ENCODE measurements at places on chromosomes 7 and 10. TPM values are rescaled to one million over a fixed set of nuclear protein-coding genes. Genes with fewer than 3 reads are reported as not detected.

- H3K36me3 ChIP-seq, result no peaks in the 10 kb centered on the region
- no peaks in the 10 kb centered on the region for H3K4me1 ChIP-seq
- DNase-seq, result no peak
- no peak overlapping the region for H3K27ac ChIP-seq
These were observed 285.6 kb downstream of the IPMK start for GRCh38 chr10:57982091-57982490.

DNA sequence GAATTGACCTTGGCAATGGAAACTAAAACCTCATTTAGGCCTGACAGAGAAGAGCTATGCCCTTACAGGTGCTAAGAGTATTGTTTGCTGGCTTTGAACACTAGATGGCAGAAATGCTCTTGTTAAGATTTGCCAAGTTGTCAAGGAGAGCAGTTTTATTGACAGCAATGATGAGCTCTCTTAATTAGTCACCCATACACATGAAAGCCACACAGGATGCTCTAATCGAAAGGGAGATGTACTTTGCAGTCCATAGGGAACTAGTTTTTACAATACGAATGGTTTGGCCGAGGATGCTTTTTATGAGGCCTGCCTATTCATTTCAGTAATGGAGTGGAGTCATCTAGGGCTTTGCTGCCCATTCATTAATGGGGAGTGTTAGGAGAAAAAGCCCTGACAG is 45.4 kb upstream of the MBL2 start:
- no peak for DNase-seq
- no peaks in the 10 kb centered on the region for H3K27me3 ChIP-seq
- H3K36me3 ChIP-seq, result no peaks in the 10 kb centered on the region

- H3K27me3 ChIP-seq, result no peaks in the 10 kb centered on the region
- H3K27ac ChIP-seq, result no peak overlapping the region
- H3K36me3 ChIP-seq, result no peaks in the 10 kb centered on the region
- no peaks in the 10 kb centered on the region for H3K4me1 ChIP-seq
- H3K4me3 ChIP-seq, result no peak overlapping the region
These were observed 50.7 kb downstream of the BPGM start for GRCh38 chr7:134697205-134697886.

DNA sequence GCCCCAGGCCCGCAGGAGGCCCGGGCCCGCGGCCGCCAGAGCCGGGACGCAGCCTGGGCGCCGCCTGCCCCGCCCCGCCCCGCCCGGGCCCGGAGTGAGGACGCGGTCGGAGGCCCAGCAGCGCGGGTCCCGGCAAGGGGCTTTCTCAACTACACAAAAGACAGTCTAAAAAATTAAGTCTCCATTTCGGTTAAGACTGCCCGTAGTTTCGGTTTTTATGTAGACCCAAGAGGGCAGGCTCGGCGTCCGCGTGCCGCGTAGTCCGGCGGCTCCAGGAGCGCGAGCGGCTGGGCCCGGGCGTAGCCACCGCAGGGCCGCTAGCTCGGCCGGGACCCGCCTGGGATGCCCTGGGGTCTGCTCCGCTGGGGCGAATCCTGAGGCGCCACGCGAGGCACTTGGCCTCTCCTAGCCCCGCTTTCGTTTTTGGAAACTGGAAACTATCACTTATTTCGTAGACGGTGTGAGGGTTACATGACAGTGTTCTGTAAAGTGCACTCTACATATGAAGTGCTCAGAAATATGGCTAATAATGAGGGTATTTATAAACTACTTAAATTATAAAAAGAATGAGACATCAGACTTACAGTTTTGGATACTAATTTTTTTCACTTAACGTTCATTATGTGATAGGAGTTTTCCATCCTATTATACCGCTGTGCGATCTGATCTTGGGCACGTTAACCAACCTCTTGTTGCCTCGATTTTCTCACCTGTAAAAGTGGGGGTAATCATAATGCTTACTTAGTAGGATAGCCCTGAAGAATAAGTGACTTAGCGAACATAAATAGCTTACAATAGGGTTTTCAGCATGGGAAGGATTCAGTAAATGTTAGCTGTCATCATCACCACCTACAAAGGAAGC is 573 bp downstream of the BLVRA start:
- peak; percentile 32 for DNase-seq
- no peaks in the 10 kb centered on the region for H3K27me3 ChIP-seq
- H3K4me3 ChIP-seq, result peak overlapping the region; percentile 69
- no peaks in the 10 kb centered on the region for H3K36me3 ChIP-seq
- H3K27ac ChIP-seq, result peak overlapping the region; percentile 81

DNA sequence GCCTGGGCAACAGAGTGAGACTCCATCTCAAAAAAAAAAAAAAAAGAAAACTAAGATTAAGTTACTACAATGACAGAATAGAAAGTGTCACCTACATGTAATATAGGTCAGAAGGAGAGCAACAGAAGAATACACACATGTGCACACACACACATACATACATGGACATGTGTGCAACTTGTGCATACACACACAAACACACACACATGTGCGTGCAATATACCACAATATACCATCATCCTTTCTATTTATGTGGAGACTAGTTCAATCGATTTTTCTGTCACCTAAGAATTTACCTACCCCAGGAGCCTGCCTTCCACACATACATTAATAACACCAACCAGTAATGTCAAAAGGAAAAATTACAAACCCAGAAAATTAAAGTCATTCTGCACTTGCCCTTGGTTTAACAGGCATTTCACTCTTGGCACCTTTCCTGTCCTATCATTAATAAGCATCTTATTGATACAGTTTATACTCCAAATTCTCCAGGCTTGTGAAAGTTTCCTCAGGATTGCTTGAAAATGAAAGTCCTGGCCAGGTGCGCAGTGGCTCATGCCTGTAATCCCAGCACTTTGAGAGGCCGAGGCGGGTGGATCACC is 2.5 kb downstream of the PNLIPRP1 start:
- DNase-seq, result no peak
- no peaks in the 10 kb centered on the region for H3K27me3 ChIP-seq
- H3K27ac ChIP-seq, result no peak overlapping the region
- H3K4me1 ChIP-seq, result peaks cover 18% of the 10 kb centered on the region
- H3K36me3 ChIP-seq, result no peaks in the 10 kb centered on the region

DNA sequence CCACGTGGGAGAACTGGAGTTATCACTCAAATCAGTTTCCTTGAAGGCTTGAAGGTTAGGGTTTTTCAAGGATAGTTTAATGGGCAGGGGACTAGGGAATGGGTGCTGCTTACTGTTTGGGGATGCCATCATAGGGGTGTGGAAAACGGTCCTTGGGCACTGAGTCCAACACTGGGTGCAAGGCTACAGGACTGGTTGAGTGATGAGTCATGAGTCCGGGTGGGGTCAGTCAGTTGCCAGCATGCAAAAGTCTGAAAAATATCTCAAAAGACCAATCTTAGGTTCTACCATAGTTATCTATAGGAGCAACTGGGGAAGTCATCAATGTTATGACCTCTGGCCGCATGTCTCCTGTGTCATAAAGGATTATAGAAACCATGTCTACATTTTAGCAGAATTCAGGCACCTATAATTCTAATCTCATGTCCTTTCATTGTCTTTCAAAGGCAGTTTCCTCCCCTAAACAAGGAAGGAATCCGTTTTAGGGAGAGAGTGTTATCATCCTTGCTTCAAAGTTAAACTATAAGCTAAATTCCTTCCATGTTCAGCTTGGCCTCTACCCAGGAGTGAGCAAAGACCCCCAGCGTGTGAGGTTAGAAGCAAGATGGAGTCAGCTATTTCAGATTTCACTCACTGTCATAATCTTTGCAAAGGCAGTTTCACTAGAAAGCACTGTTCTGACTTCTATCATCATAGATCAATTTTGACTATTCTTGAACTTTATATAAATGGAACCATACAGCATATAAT is 94.5 kb downstream of the COL26A1 start:
- H3K27ac ChIP-seq, result no peak overlapping the region
- no peaks in the 10 kb centered on the region for H3K4me1 ChIP-seq
- H3K36me3 ChIP-seq, result no peaks in the 10 kb centered on the region
- no peaks in the 10 kb centered on the region for H3K27me3 ChIP-seq

GRCh38 chr7:156017431-156017830 is 205.2 kb upstream of the SHH start:
- H3K36me3 ChIP-seq, result no peaks in the 10 kb centered on the region
- H3K27me3 ChIP-seq, result no peaks in the 10 kb centered on the region
- H3K4me1 ChIP-seq, result no peaks in the 10 kb centered on the region

- no peaks in the 10 kb centered on the region for H3K4me1 ChIP-seq
- no peaks in the 10 kb centered on the region for H3K27me3 ChIP-seq
- H3K27ac ChIP-seq, result peak overlapping the region; percentile 76
- H3K36me3 ChIP-seq, result no peaks in the 10 kb centered on the region
These were observed 21.9 kb downstream of the ATXN7L1 start for GRCh38 chr7:105854498-105854897.

DNA sequence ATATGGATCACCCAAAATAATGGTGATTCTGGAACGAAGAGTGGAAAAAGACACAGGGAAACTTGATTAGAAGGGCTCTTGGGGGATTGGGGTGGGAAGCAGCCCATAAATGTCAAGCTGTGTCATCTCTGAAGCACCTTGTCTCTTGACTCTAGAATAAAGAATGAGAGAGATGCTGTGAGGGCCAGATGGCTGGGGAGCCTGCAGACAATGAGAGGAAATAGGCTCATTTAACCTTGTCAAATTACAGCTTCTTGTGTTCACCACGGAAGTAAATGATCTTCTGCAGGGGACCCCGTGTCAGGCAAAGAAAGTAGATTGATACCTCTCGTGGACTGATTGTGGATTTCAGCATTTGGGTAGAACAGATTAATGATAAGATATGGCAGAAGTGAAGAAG is 159.3 kb downstream of the ST7 start:
- H3K27me3 ChIP-seq, result no peaks in the 10 kb centered on the region
- H3K27ac ChIP-seq, result no peak overlapping the region
- no peak for DNase-seq
- H3K36me3 ChIP-seq, result no peaks in the 10 kb centered on the region
- peaks cover 8% of the 10 kb centered on the region for H3K4me1 ChIP-seq

GRCh38 chr7:16651396-16652239 is 5.6 kb downstream of the BZW2 start:
- no peak overlapping the region for H3K27ac ChIP-seq
- H3K36me3 ChIP-seq, result no peaks in the 10 kb centered on the region
- H3K4me3 ChIP-seq, result no peak overlapping the region
- no peaks in the 10 kb centered on the region for H3K27me3 ChIP-seq
- H3K4me1 ChIP-seq, result peaks cover 27% of the 10 kb centered on the region
- DNase-seq, result no peak

Gene INA
- 0.60 TPM for total RNA-seq

Gene EPHA1
- total RNA-seq, result 28.4 TPM

Gene NUTM2A
- total RNA-seq, result 2.7 TPM

Gene SUN3
- total RNA-seq, result not detected

Gene TMEM270
- total RNA-seq, result not detected

Gene HDAC9
- total RNA-seq, result 38.9 TPM

Gene CTAGE15
- total RNA-seq, result not detected

Gene MICU1
- 41.1 TPM for total RNA-seq

Measured in transverse colon (tissue), 4 donors.